Stimulated activated CD8-positive, alpha-beta memory T cell treated with anti-CD3 and anti-CD28 coated beads, Interleukin-7, amount 100 ng/mL, for 4 hours (primary cell): ENCODE measurements at places on chromosomes 4 and X.

- DNase-seq, result no peak
Measured at GRCh38 chr4:8250227-8250626, 19.3 kb upstream of the HTRA3 start.

DNA sequence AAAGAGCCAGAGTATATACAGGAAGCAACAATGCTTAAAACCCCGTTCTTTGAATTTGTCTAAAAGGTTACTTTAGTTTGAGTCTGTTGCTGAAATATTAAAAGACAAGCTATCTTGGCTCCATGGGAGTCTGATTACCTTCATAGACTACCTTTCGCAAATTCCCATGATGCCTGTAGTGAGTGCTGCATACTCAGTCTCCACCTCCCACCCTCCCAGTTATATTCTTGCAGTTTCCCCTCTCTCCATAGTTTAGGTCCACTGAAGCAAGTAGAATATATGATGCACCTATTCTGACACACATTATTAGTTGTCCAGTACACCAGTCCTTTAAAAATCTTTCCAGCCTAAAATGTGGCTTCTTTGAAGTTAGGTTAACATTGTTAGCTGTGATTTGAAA, 2.4 kb downstream of the CNKSR2 start:
- DNase-seq, result no peak

GRCh38 chr4:150078579-150079080, 385 bp downstream of the DCLK2 start:
- no peak for DNase-seq

- no peak for DNase-seq
Measured at GRCh38 chr4:42865572-42866189, 26.8 kb upstream of the GRXCR1 start.
